ENCODE measurements at places on chromosomes 7 and 10. TPM values are rescaled to one million over a fixed set of nuclear protein-coding genes. Genes with fewer than 3 reads are reported as not detected.

DNA sequence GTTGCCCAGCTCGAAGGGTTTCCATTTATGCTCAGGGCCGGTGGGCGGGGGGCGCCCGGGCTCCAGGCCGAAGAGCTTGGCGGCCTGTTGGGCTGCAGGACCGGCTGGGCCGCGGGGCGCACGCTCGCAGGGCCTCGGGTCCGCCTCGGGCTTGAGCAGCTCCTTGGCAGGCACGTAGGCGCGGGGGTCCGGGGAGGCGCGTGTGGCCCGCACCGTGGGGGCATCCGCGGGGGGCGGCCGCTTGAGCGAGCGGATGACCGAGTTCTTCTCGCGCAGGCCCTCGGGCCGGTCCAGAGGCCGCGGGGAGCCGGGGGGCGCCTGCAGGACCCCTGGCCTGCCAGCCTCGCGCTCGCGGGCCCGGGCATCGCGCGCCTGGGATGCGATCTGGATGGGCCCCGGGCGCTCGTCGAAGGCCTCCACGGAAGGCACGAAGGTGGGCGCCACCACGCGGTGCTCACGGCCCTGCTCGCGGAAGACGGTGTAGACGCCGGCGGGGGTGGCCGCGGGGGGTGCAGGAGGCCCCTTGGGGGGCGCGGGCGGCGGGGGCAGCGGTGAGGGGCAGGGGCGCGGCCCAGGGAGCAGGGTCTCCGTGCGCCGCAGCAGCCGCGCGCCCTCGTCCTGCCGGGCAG, 35.2 kb downstream of the TNRC18 start:
- DNase-seq = no peak

DNA sequence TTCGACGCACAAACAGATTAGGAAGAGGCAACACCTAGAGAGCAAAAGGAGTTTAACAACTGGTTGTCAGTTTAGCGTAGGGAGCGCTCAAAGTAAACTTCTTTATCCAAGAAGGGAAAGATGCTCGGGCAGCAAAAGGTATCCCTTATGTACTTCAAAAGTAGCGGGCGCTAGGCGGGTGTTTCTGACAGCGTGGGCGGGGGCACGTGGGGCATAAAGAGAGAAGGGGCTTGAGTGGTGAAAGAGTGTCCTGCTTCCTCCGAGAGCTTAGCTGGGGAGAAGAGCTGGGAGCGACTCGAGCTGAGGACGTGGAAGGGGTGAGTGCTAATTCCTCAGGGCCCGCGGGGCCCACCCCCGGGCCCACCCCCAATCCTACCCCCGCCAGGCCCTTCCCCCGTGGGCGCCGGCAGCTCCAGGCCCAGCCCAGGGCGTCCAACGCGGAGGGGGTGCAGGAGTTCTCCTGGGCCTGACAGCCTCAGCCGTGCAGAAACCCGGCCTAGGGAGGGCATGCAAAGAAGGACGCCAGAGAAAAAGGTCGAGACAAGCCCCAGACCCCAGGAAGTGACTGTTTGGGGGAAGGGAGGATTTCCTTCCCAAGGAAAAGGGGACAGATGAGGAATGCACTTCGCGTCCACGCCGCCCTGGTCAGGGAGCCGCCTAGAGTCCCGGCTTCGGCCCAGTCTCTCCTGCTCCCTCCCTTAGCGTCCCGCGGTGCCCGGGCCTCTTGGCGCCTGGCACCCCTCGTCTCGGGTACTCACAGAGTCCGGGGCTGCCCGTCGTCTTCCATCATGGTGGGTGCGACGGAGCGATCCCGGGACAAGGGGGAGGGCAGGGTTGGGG, 868 bp downstream of the TIAL1 start:
- DNase-seq = peak; percentile 38

- peak; percentile 67 for DNase-seq
These were observed 81.9 kb downstream of the KCNMA1 start for GRCh38 chr10:77555591-77556212.

DNA sequence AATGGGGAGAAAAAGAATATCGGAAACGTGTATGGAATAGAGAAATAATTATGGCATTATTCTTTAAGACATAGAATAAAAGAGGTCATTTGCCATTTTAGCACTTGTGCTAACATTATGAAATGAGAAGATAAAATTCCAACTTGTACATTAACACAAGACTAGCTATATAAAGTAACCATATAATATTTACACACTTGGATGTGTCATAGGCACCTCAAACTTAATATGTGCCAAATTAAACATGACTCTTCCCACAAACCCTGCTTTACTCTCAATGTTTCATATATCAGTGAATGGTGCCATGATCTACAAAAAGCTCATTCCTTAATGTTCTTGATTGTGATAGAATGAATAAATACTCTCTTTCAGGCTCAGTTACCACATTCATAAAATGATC, 4.1 kb upstream of the MINDY3 start:
- DNase-seq = no peak

- no peak for DNase-seq
These were observed 37.0 kb downstream of the PPP2R2D start for GRCh38 chr10:131937836-131938235.

The SGMS1 gene
- 61.2 TPM for total RNA-seq

DNA sequence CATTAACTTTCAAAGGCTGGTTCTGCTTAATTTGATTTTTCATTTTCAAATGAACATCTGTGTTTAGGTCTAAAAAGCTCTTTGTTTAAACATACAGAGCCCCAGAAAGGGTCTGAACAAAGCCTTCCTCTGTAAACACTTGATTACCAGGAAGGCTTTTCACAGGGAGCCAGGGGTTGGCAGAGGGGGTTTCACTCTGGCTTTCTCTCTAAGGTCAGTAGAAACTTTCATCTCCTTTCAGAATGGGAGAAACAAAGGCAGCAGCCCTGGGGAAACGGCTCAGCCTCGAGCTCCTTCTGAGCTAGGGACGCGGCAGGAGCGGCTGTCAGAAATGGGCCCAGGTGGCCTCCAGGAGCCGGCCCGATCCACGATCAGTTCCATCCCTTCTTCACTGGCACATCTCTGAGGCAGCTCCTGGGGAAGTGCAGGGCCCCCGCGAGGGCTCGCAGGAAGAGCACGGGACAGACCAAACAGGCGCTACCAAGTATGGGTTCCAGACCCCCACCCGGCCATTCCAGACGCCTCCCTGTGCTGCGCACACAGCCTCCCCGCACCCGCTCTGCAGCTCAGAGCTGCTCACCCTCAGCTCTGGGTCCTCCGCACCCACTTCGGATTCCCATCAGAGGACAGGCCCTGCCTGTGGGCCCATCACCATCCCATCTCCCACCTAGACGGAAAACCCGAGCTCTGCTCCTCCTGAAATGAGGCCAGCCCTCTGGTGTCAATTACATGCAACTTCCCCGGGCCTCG, 124.1 kb downstream of the MAD1L1 start:
- DNase-seq = no peak

DNA sequence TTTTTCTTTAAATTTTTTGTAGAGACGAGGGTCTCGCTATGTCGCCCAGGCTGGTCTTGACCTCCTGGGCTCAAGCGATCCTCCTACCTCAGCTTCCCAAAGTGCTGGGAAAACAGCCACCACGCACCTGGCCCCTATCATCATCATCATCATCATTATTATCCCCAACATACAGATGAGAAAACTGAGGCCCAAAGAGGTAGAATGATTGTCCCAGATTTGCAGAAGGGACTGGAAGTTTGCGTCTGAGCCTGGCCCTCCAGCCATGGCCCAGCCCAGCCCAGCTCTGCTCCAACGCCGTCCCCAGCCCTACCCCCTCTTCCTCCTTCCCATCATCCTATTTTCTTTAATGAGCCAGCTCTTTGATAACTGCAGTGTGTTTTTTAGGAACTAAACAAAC, 34.9 kb downstream of the TMEM130 start:
- no peak for DNase-seq

- DNase-seq = no peak
These were observed 36.4 kb upstream of the FERD3L start for GRCh38 chr7:19181634-19182033.

The CALHM1 gene
- not detected for total RNA-seq

The CYP2C8 gene
- total RNA-seq = not detected

The FKBP9 gene
- 831 TPM for total RNA-seq

DNA sequence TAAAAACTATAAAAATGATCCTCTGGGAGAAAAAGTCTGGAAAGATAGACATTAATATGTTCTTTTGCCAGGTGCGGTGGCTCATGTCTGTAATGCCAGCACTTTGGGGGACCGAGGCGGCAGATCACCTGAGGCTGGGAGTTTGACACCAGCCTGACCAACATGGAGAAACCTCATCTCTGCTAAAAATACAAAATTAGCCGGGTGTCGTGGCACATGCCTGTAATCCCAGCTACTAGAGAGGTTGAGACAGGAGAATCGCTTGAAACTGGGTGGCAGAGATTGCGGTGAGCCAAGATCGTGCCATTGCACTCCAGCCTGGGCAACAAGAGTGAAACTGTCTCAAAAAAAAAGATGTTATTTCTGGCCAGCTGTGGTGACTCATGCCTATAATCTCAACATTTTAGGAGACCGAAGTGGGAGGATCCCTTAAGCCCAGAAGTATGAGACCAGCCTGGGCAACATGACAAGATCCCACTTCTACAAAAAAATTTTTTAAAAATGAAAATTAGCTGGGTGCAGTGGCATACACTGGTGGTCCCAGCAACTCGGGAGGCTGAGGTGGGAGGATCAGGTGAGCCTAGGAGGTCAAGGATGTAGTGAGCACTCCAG, 101.9 kb upstream of the LRRN3 start:
- peak; percentile 11 for DNase-seq

The ACBD7 gene
- total RNA-seq = 0.99 TPM

DNA sequence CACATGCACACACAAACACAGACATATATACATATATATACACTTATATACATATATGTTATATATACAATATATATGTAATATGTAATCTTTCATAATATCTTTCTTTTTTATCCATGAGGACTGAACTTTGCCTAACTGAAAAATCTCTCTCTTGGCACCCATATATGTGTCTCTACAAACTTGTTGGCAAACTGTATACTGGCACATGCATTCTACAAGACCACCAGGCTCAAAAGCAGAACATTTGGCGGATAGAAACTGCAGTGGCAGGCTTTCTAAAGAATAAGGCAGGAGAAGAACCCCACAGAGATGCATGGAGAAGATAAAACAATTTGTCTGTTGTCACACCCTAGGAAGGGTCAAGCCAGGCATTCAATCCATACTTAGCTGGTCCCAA, 165.3 kb downstream of the NRG3 start:
- DNase-seq = no peak

- DNase-seq = no peak
These were observed 94.3 kb downstream of the AUTS2 start for GRCh38 chr7:69692611-69693010.

- DNase-seq = peak; percentile 19
These were observed 9.6 kb downstream of the KAZALD1 start for GRCh38 chr10:101071267-101071884.

GRCh38 chr7:7201578-7202374, 19.4 kb downstream of the C1GALT1 start:
- DNase-seq = no peak

DNA sequence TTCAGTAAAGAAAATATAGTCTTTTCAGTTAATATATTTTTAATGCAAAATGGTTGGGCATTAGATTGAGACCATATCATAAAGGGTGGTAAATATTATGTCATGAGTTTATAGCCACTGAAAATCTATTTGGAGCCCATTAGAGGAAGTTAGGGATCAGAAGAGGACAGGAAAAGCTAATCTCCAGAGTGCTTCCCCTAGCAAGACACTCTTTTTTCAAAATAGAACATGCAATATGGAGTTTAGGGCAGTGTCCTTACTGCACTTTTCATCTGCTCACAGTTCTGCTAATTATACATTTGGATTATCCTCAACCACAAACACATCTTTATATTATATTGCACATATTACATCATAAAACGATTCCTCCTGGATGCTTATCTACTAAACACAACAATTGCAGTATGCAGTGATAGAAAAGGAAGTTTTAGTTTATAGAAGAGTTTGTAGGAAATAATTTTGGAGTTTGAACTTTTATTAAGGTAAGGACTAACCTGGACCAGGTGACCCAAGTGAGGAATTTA, 159.8 kb downstream of the PHF14 start:
- DNase-seq = no peak

GRCh38 chr10:103053659-103054581, 135.8 kb downstream of the CNNM2 start:
- DNase-seq = peak; percentile 83

- no peak for DNase-seq
These were observed 92.0 kb downstream of the ABCA13 start for GRCh38 chr7:48263311-48263650.

GRCh38 chr7:79317728-79318127, 135.7 kb downstream of the MAGI2 start:
- peak; percentile 82 for DNase-seq

The BTBD16 gene
- 0.09 TPM for total RNA-seq

- DNase-seq = peak; percentile 68
These were observed 2.1 kb downstream of the MXI1 start for GRCh38 chr10:110209454-110209925.

- DNase-seq = peak; percentile 14
These were observed 29.8 kb upstream of the EPC1 start for GRCh38 chr10:32376771-32377170.

The RGS10 gene
- total RNA-seq = 42.4 TPM

DNA sequence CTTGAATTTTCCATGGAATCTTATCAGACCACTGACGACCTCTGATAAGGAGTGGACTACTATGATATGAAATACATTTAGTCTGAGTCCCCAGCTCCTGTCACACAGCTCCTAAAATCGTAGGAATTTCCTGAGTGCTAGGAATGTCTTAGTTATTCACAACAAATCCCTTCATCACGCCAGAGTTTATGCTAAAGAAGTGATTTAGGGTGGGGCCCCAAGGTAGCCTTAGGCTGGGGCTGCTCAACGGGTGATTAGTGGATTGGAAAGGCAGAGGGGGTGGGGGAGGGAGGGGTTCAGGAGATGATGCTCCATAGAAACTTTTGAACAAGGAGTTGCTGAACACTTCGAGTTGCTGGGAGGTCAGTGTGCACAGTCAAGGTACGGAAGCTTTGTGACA, 7.0 kb upstream of the TET1 start:
- DNase-seq = no peak

Measured in fibroblast of the aortic adventitia (primary cell).